Suppressor macrophage treated with lipopolysaccharide for 4 hours (primary cell): ENCODE measurements at places on chromosomes 7 and 10.
A peak's percentile ranks its signal among the peaks of the same experiment; 100 is the strongest.

GRCh38 chr7:20346577-20346976, 15.9 kb downstream of the ITGB8 start:
- DNase-seq = no peak

GRCh38 chr10:60508037-60508436, 118.4 kb upstream of the ANK3 start:
- DNase-seq = no peak

- no peak for DNase-seq
These were observed 73.1 kb downstream of the LANCL2 start for GRCh38 chr7:55438085-55438756.

GRCh38 chr7:50282813-50283605, 21.5 kb upstream of the IKZF1 start:
- DNase-seq = peak; percentile 93

DNA sequence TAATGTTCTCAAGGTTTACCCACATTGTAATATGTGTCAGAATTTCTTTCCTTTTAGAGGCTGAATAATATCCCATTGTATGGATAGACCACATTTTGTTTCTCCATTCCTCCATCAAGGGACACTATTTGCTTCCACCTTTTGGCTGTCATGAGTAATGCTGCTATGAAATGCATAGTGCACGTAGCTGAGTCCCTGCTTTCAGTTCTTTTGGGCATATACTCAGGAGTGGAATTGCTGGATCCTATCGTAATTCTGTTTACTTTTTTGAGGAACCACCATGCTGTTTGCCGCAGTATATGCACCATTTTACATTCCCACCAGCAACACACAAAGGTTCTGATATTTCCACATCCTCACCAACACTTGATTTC, 60.0 kb downstream of the PRF1 start:
- no peak for DNase-seq

DNA sequence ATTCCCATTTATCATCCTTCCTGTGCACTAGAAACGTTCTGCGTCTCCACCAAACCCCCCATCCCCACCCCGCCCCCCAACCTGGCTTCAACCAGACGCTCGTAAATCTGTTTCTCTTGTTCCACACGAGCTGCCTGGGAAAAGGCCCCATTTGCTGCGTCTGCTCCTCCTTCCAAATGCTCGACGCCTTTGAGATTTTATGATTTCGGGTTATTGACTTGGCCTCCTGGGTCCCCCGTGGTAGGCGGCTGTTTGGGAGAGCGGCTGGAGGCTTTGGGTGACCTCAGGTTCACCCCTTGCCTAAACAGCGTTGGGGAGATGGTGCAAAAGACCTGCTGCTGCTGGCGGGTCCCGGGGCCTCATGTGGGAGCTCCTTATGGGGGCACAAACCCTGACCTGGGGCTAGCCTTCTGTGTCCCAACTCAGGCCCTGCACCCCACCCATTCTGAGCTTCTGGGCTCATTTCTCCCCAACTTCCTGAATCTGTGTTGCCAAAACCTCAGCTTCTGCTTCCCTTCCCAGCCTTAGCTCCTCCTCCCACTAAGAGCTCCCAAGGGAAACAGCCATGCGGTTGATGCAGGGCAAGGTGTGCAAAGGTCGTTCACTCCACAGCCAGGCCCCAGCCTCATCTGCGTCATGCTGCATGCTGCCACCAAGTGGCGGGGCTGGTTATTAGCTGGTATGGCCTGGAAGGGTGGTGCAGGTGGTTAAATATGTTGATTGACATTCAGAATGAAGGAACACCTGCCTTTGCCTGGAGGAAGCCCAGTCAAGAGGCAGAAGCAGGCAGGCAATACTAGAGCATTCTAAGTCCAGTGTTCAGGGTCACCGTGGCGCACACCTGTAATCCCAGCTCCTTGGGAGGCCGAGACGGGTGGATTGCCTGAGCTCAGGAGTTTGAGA, 49.1 kb upstream of the ELN start:
- peak; percentile 53 for DNase-seq

DNA sequence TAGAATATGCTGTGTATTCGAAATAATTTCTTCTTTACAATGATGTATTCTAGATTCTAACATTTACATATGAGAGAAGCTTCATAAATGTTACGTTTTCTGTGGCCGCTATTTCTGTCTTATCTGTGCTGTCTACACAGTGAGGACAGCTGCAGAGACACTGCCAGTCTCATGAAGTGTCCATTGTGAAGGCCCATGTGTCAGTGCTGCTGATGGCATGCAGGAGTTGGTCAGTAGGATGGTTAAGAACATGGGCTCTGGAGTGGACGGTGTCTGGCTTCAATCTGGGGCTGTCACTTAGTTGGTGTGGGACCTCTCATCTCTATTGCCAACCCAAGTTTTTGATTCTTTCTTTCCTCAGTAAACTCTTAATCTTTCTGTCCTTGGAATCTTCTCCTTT, 137.3 kb downstream of the SDK1 start:
- DNase-seq = no peak

- DNase-seq = peak; percentile 19
These were observed 673 bp downstream of the NDUFB8 start for GRCh38 chr10:100528921-100529474.

- no peak for DNase-seq
These were observed 54.9 kb downstream of the SEMA3E start for GRCh38 chr7:83593921-83594475.

GRCh38 chr10:18723801-18724200, 64.6 kb downstream of the ARL5B start:
- DNase-seq = no peak

DNA sequence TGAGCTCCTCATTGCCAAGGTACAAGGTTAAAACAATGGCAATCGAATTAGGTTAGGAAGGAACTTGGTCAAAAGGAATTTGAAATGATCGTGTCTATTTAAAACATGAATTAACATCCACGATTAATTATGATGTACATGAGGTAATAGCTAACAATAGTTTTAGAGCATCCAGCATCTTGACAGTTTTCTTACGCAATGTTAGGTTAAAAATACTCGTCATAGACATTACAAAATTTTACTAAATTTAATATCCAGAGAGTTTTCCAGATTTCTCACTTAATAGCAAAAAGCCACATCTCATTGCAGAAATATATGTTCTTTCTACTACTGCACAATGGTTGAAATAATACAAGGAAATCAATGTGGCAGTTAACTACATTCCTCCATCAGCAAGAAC, 22.6 kb downstream of the CUBN start:
- DNase-seq = no peak

DNA sequence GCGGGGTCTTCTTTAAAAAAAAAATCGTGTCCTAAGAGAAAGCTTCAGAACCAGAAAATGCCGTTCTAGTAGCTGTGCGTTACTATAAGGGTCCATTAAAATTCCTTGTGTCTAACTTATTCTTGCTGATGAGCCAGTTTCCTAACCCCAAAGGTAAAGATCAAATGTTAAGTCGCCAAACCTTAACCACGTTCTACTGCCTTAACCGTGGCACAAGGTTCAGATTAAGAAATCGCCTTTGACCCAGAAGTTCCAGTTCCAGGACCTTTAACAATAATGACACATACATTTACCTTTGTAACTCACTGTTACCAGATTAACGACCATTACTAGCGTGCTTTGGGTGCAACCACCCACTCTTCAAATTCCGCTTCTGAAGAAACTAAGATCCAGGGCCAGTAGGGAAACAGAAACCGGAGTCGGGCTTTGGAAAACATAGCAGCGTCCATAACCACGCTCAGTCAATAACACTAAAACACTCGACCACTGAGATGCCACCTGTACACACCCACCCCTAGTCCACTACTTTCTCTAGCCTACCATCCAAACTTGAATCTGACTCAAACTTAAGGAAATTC, 620 bp downstream of the BET1 start:
- peak; percentile 59 for DNase-seq

GRCh38 chr10:43491855-43492254, 54.9 kb downstream of the ZNF487 start:
- no peak for DNase-seq

- DNase-seq = no peak
These were observed 63.0 kb upstream of the CYP26C1 start for GRCh38 chr10:92997620-92998019.

- DNase-seq = no peak
These were observed 135.1 kb downstream of the NPY start for GRCh38 chr7:24419077-24419476.

DNA sequence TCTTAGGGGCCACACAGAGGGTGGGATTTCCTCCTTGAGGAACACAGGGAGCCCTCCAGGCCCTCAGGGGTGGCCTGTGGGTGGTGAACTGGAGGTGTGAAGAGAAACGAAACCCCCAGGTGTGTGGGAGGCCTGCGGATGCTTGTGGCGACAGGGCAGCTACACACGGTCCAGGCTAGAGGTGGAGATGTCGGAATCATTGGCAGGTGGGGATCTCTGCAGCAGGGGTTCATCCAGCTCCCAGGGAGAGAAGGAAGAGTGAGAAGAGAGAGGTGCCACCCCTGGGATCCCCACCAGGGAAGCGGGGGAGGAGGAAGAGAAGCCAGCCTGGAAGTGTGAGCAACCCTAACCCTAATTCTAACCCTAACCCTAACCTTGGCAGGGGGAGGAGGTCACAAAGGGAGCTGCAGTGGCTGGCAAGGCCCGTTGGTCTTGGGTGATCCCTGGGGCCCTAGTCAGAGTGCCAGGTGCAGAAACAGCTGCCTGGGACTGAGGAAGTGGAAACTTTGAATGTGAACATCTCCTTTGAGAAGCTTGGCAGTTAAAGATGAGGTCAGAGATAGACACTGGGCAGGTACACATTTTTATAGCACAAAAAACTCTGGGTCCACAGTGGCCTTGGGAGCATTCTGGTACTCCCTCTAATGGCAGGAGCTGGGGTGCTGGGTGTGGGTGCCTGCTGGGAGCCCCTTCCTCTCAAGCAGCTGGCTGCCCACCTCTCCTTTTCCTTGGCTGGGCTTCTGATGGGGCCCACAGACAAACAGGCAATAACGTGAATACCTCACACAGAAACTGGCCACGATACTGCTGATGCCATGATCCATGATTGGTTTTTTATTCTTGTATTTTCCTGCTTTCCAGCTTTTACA, 6.8 kb upstream of the AEBP1 start:
- no peak for DNase-seq

GRCh38 chr10:5481121-5481520, 18.2 kb downstream of the CALML5 start:
- no peak for DNase-seq

GRCh38 chr10:34590793-34591192, 224.3 kb downstream of the PARD3 start:
- DNase-seq = no peak

DNA sequence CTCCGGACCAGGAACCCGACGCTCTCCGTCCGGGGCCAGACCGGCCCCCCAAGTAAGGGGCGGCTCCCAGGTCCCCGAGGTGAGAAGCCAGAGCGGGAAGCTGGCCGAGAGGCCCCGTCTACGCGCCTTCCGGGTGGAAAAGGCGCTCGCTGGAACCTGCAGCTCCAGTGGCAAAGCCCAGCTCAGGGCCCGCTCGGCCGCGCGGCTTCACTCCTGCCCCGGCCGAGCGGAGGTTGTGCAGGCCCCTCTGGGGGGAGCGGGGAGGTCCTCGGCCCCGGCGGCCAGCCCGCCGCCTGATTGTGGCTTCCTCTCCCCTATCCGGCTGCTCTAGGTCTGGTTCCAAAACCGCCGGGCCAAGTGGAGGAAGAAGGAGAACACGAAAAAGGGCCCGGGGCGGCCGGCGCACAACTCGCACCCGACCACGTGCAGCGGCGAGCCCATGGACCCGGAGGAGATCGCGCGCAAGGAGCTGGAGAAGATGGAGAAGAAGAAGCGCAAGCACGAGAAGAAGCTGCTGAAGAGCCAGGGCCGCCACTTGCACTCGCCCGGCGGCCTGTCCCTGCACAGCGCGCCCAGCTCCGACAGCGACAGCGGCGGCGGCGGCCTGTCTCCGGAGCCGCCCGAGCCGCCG, 2.9 kb downstream of the UNCX start:
- no peak for DNase-seq

GRCh38 chr10:24713086-24713485, 10.6 kb downstream of the ARHGAP21 start:
- DNase-seq = no peak

DNA sequence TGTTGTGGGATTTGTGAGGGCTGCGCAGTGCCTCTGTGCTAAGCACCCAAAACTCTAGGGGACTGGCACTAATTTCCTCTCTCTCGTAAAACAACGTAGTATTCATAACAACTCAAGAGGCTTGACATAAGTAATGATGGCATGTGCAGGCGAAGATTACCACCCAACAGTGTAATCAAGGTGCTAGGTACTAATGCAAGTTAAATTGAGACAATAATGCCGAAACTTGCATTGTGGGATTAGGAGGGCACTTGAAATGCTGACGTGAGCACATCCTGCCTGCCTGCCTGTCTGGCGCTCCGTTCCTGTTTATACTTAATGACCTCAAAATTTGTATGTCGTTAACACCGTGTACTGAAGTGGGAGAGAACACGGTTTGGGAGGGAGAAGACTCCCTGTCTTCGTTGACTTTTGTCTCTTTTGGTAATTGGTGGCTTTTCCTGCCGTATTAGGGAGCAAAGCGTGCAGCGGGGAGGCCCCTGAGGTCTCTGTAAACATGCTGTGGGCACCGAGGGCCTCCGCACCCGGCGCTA, 139.0 kb downstream of the MGMT start:
- DNase-seq = no peak

- DNase-seq = no peak
These were observed 37.1 kb downstream of the PRKCQ start for GRCh38 chr10:6542999-6543430.

- DNase-seq = no peak
These were observed 13.0 kb downstream of the LHPP start for GRCh38 chr10:124474514-124475070.

- no peak for DNase-seq
These were observed 9.4 kb downstream of the IFRD1 start for GRCh38 chr7:112459645-112460044.

DNA sequence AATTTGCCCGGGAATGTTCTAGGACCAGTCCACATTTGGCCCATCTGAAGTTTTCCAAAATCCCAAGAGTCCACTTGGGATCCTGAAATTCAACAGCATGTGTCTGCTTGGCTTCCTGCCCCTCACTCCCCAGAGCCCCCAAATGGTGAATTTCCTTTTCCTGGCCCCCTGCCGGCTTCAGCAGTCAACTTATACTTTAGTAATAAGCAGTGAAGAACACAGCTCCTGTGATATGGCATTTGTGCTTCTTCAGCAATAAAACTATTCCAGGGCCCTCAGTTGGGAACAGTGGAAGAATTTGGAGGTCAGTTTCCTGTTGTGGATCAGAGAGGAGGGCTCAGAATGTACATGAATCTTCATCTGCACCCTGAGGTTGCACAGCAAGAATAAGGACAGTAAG, 51.1 kb downstream of the PRF1 start:
- DNase-seq = no peak
